SK-MEL-5 (cell line): ENCODE measurements at places on chromosomes 7 and 10. TPM values are rescaled to one million over a fixed set of nuclear protein-coding genes. Genes with fewer than 3 reads are reported as not detected.

DNA sequence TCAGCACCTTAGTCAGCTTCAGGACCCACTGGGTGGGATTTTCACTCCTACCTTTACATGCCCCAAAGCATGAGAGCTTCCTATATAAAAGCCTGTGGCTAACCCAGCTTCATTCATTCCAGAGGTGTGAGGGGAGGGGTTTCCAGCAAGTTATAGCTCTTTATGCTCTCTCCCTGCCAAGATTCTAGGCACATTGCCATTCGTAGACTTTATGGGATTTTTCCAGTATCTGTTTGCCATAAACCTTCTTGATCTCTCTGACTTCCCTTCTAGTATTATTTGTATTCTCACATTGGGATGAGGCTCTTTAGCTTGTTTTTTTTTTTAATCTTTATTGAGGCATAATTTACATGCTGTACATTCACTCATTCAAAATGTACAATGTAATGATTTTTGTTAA, 67.5 kb downstream of the POU6F2 start:
- DNase-seq = no peak

GRCh38 chr7:105016068-105016708, 2.2 kb downstream of the KMT2E start:
- DNase-seq = no peak

The LIPF gene
- not detected in 2 replicates for total RNA-seq

The ENTPD1 gene
- total RNA-seq = 20.2 TPM in 2 replicates

The FAM3C gene
- total RNA-seq = 56.7 and 63.1 TPM in 2 replicates

The AS3MT gene
- total RNA-seq = 0.13 and 0.21 TPM in 2 replicates

The ACSM6 gene
- not detected in 2 replicates for total RNA-seq

- no peak for DNase-seq
These were observed 409.3 kb downstream of the RPS24 start for GRCh38 chr10:78442836-78443550.

The DRGX gene
- total RNA-seq = not detected in 2 replicates

DNA sequence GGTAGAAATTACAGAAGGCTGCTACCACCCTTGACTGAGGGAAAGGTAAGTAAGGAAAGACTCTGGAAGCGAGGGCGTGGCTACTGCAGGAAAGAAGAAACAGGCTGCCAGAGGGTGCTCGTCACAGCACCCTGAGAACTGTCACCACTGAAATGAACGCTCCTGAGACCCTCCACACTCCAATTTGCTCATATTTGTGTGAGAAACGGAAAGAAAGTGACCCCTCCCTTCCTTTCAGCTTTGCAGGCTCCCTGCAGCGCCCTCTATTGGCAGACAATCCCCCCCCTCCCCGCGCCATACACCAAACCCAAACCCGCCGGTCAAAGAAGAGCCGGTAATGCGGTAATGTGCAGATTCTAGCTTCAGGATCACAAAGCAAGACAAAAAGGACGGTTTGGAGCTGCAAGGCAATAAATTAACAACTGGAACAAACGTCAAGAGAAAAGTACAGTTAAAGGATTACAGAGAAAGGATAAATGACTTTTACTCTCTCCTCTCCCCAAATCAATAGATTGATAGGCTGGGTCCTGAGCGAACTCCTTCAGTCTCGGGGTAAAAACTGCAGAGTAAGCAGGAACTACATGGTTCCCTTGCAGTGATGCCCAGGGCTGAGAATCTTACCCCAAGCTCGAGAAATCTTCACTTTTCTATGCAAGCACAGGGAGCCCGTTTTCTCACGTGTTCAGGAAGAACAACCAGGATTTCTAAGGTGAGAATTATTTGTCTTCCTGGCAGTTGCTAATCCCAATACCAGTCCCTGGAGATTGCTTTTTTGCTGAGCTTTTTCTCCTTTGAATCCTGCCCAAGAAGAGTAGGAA, 47.6 kb downstream of the STEAP1B start:
- no peak for DNase-seq

The GDF2 gene
- not detected in 2 replicates for total RNA-seq

DNA sequence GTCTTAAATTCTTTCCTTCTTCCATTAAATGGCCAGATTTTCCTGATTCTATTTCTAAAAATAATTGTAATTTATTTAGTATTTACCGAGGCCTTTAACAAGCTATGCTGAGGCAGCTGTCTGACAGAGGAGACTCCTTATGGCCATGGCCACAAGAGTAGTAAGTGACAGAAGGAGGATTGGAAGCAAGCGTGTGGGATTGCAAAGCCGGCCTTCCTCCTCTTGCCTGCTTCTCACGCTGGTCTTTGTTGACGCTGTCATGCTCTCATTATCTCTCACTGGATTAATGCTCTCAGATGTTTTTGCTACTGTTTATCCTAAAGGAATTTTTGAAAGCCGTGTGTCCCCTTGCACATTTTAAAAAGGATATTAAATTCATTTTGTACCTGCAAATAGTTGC, 546.3 kb downstream of the SDK1 start:
- no peak for DNase-seq

DNA sequence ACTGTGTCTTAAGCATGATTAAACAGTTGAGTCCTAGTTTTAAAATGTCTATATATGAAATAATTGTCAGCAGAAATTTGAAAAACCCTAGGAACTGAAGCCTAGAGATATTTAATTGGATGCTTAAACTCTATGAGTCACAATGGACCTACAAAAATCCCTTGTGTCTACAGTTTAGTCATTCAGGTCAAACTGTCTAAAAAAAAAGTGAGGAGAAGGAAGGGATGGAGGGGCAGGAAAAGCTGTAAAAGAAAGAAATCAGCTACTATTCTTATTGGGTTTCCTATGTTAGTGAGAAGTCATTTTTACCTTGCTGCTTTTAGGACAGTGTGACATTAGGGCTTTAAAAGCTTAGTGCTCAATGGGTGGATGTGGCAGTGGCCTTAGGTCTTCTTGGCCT, 406.1 kb upstream of the FZD8 start:
- no peak for DNase-seq

GRCh38 chr7:151091431-151091830, 5.2 kb downstream of the AGAP3 start:
- DNase-seq = peak; percentile 70

DNA sequence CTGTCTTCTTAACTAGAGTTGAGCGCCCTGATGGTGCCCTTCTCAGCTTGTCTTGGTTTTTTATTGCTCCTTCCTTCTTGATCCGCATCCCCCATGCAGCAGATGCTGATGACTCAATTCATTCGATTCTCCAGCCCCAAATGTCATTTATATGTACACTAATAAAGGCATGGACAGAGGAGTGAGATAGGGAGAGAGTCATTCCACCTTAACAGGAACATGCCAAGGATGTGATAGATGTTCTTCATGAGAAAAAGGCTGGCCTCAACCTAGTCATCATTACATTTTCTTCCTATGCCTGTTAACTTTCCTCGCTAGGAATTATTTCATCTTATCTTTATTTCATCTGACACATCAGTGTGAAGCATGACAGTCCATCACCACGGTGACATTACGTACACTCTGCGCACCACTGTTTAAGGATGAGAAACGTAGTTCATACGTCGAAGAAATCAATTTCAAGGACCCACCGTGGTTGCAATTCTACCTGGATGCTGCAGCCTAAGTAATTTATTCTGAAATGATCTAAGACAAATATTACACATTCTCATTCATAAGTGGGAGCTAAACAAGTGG, 150.3 kb upstream of the FAM171A1 start:
- no peak for DNase-seq

- DNase-seq = peak; percentile 94
These were observed 202.6 kb upstream of the FOXK1 start for GRCh38 chr7:4479367-4480039.

- no peak for DNase-seq
These were observed 8.5 kb downstream of the RASSF4 start for GRCh38 chr10:44968091-44968490.

GRCh38 chr7:142581341-142581740, 167.9 kb upstream of the PRSS1 start:
- peak; percentile 16 for DNase-seq

DNA sequence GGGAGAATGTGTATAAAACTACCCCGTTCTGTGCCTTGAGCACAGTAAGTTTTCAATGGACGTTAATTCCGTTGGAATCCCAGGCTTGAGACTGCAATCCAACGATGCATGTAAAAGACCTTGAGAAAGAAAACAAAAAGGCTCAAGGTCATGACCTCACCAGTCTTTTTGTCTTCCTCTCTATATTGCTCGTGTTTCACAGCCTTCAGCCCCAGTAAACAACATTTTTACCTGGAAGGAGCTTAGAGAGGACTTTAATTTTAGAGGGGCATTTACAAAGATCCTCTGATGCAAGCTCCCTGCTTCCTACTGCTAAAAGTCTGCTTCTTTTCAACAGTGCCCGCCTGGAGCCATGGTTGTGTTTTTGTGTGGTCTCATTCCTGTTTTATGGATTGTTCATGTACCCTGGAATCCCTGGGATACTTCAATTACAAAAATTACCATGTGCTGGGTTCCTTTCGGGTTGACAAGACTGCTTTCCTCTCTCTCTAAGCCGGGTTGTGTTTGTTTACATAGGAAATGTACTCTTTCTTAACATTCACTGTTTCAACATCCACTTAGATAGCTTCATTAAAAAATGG, 320.1 kb upstream of the NFE2L3 start:
- DNase-seq = peak; percentile 37

GRCh38 chr7:27346531-27347275, 104.1 kb downstream of the EVX1 start:
- peak; percentile 75 for DNase-seq

- no peak for DNase-seq
These were observed 249.1 kb downstream of the DNAJB9 start for GRCh38 chr7:108818742-108819141.

DNA sequence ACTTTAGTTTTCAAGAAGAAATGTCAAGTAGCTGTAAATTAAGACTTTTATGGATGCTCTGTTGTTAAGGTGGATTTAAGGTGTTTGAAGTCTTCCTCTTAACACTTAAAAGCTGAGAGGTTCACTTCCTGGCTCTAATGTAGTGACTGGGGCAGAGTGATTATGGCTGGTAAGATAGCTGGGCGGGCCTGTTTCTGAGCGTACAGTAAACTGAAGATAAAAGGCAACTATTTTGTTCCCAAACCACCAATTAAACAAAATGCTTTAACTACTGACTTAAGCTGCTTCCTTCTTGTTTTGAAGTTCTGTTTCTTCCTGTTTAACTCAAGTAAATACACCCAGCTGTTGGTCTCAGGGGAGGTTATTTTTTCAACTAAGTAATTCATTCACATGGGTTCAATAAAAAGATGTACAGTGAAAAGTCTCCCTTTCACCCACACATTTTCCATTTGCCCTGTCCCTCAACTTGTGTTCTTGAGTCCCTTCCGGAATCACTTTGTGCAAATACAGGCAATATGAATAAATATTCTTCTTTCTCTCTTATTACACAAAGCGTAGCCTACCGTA, 19.3 kb downstream of the VWA2 start:
- DNase-seq = no peak
